Urothelium cell line (cell line): ENCODE measurements at places on chromosomes 7 and 10.

- DNase-seq: no peak
Measured at GRCh38 chr7:140609646-140610045, 31.0 kb downstream of the DENND2A start.

- no peak for DNase-seq
Measured at GRCh38 chr10:1116696-1117280, 60.6 kb downstream of the WDR37 start.

DNA sequence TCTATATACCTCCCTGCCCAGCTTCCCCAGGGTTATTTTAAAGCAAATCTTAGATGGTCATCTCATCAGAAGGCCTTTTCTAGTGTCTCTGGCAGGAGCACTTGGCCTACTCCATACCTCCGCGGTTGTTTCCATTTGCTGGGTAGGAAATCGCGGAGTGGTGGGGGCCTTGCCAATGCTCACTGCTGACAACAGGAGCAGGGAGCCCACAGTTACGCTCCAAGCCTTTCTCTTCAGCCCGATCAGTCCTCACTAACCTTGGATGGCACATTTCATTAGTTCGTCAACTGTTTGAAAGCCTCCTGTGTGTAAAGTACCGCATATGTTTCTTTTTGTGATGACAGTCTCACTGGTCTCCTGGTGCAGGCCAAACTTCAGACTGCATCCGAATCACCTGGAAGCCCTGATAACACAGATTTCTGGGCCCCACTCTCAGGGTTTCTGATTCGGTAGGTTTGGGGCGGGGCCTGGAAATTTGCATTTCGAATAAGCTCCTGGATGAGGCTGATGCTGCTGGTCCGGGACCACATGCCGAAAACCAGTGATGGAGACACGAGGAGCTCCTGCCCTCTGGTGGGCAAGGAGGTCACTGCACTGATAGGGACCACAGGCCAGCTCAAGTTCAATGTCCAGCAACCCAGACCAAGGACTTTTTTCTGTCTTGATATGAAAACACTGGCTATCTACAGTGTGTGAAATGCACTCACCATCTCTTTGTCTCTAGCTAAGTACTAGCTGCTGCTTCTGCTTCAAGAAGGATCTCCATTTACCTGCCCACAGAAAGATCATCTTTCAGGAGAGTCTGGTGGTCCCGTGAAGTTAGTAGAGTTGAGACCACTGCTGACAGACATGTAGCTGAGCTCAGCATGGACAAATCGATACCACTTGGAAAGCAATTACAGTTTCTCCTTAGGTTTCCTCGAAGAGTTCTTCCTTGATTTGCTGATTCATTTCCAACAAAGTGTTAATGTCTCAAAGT lies 14.0 kb downstream of the LRGUK start:
- peak; percentile 71 for DNase-seq

- no peak for DNase-seq
Measured at GRCh38 chr10:3210251-3210877, 37.8 kb upstream of the PITRM1 start.

DNA sequence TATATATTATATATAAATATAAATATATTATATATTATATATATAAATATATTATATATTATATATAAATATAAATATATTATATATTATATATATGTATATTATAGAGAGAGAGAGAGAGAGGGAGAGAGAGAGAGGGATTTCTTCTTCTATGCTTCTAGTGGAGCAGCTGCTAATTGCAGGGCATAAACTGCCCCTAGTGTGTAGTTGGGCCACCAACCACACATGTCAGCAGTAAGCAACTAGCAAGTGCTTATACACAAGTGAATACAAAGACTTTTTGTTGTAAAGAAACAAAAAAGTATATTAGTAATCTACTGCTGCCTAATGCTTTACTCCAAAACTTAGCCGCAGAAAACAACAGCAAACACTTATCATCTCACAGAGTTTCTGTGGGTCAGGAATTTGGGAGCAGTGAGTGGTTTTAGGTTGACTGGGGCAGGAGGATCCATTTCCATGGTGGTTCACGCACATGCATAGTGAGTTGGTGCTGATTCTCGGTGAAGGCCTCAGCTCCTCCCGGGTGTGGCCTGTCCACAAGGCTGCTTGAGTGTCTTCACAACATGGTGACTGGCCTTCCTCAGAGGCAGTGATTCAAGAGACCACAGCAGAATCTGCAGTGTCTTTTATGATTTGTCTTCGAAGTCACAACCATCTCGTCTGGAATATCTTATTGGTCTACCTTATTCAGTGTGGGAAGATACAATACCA lies 25.5 kb upstream of the BAG3 start:
- DNase-seq: no peak

GRCh38 chr7:47945261-47946015 lies 2.8 kb downstream of the PKD1L1 start:
- peak; percentile 64 for DNase-seq

- no peak for DNase-seq
Measured at GRCh38 chr10:57165671-57166070, 804.6 kb upstream of the ZWINT start.
